ENCODE measurements at places on chromosomes 3 and 15.
A peak's percentile ranks its signal among the peaks of the same experiment; 100 is the strongest.

DNA sequence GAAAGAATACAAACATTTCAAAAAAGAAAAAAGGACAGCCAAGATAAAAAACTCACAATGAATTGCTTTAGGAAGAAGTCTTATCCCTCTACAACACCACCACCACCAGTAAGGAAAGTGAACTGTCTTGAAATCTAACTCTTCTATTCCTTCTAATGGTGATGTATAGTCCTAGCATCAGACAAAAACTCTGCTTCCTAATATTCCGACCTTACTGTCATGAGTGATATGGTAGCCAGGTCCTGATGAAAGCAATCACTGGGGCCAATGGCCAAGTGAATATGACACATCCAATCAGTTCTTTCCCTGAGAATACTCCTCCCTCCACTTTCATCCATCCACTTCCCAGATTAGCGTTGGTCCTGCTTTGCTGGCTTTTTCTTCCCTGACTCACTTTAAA, 14.8 kb downstream of the GK5 start:
- DNase-seq: no peak

GRCh38 chr15:29095746-29096145, 173.9 kb downstream of the NSMCE3 start:
- DNase-seq: no peak

DNA sequence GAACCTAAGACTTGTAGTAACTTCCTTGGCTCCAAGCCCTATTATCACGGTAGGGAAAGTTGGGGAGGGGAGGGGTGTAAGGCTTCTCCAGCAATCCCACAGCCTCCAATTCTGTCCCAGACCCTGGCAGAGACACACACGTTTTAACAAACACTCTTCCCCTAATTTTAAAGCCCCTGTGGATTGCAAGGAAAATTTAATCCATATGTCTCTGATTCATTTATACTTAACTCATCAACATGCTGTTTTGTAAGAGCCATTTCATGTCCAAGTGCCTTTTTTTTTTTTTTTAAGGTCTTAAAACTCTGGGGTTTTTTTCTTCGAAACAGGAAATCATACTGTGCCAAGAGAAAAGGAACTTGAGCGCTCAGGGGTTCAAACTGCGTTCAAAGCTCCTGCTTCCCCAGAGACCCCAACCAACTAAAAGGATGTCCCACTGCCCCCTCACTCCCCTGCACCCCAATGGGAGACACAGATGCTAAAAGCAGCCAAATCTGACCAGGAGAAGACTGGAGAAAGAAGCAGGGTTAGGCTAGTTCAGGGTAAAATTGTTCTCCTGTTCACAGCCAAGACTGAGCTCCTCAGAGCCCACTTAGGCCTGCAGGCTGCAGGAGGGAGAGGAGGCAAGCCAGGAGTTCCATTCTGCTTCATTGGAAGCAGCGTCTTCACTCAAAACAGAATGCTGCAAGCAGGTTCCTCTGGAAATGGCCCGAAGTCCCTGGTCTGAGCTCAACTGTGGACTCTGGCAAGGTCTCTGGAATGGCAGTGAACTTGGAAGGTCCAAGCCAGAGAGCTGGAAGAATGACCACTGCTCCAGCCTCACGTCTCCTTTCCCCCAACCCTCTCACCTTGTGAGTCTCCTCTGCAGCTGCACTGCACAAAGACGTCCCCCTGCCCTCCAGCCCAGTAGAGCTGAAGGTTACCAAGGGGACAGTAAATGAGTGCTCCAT, 172.5 kb downstream of the NTRK3 start:
- no peak for DNase-seq

- DNase-seq: no peak
Observed at GRCh38 chr15:48675436-48675835, 29.9 kb upstream of the FBN1 start.

DNA sequence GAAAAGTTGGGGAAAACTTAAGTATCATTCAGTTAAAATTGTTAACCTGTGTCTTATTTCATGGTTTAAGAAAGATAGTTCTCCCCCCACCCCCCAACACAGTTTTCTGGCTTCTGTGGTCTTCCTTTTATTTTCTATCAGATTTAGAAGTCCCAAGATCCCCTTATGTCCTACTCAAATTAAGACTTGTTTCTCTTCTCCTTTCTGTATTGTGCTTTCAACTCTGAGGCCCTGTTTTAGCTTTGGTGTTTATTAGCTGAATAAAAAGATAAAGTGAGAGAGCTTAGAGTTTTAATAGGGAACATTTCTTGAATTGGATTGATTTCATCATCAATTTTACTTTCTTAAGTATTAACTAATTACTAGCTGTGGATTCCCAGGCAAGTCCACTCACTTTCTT, 62.6 kb downstream of the AKAP13 start:
- DNase-seq: no peak

DNA sequence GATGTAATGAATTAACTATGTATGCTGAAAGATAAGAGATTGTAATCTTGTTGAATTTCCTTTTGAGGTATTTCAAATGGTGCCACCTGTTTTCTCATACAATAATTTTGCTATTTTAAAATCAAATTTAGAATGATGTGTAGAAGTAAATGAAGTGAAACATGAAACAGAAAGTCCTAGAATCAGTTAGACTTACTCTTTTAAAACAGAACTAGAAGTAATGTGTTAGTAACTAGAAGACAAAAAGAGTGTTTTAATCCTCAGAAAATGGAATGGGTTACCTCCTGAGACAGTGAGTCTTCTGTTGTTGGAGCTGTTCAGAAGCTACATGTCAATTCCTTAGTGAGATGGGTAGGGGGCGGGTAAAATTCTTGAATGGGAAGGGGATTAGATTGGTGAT, 8.1 kb upstream of the MAP2K5 start:
- no peak for DNase-seq

- DNase-seq: no peak
Observed at GRCh38 chr3:50122661-50123391, 32.3 kb upstream of the SEMA3F start.

GRCh38 chr15:69093127-69093526, 67.3 kb upstream of the GLCE start:
- peak; percentile 51 for DNase-seq

DNA sequence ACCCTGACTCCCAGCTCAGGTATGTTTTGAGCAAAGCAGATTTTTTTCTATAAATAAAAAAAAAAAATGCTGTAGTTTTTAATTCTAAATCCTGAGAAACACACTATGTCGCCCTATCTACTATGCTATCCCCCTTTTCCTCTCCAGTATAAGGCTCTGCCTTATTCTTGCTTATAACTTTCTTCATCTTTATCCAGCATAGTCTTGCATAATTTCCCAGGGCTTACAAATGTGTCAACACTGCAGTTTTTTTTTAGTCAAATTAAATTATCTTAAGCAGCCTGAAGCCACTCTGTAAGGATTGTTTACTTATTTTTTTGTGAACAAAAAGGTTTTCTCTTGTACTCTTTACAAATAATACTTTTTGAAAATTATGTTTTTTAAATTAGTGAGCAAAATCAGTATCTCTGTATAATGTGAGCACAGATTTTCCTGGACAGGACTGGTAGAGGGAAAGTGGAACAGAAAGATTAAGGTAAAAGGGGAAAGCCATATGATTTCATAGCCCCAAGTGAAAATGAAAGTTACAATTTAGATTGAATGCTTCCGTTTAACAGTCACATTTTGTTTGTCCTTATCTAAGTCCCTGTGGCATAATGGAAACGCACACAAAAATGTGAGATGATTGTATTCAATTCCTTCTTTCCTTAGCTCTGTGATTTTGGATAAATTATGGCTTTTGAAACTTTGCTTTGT, 5.6 kb upstream of the PYDC2 start:
- DNase-seq: no peak

DNA sequence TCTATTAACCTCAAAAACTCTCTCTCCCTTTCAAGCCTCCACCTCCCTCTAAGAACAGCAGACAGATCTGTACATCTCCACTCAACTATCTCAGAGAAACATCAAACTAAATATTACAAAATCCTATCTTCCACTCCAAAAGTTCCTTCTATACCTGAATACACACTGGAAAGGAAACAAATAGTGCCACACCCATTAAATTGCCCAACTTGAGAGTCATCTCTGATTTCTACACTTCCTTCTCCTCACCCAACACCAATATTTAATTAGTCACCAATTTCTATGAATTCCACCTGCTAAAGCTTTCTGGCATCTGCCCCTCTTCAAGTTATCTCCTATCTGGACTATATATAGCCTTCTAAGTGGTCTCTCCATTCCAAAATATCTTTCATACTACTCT, 65.8 kb downstream of the PEAK1 start:
- no peak for DNase-seq

DNA sequence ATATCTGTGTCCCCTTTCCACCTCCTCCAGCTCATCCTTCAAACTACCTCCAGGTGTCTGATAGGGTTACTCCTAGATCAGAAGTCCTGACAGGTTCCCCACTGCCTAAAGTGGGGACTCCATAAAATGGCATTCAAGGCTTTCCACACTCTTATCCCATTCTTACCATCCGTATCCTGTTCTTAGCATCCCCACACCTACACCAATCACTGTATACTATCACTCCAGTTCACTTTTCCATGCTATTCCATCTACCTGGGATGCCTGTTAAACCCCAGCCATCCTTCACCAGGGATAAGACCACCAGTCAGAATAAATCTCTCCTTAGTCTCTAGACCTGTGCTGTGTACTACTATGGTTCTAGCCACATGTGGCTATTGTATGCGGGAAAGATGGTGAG, 19.1 kb downstream of the SSR3 start:
- no peak for DNase-seq

All from hematopoietic multipotent progenitor cell treated with erythropoietin and hydrocortisone succinate and interleukin-3 and kit ligand, for 17 days (in vitro differentiated cells).